ENCODE measurements at places on chromosomes 7 and 10.

DNA sequence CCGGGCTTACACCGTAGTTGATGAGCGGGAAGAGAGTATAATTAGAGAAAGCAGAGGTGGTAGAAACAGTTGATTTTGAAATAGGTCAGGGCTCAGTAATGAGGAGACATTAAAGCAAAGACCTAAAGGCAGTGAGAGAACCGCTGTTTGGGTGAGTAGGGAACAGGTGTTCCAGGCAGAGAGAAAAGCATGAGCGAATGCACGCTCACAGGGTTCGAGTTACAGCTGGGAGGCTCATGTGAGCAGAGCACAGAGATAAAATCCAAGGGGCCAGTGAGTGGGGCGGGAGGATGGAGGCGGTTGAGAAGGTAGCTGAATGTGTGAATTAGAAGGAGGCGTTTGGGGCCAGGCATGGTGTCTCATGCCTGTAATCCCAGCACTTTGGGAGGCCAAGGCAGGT is 39.9 kb downstream of the APBB1IP start:
- DNase-seq: no peak

DNA sequence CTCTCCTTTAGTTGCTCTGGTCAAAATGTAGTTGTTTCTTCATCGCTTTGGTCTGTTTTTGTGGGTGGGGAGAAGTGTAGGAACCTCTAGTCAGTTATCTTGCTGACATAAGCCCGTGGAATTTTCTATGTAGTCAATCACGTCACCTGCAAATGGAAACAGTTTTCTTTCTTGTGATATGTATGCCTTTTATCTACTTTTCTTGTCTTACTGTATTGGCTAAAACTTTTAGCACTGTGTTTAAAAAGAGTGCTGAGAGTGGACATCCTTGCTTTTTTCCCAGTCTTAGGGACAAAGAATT is 42.3 kb downstream of the AKR1E2 start:
- DNase-seq: no peak

GRCh38 chr7:46492466-46492865 is 571.4 kb upstream of the IGFBP3 start:
- DNase-seq: no peak

GRCh38 chr10:26806557-26806956 is 54.2 kb downstream of the ABI1 start:
- no peak for DNase-seq

DNA sequence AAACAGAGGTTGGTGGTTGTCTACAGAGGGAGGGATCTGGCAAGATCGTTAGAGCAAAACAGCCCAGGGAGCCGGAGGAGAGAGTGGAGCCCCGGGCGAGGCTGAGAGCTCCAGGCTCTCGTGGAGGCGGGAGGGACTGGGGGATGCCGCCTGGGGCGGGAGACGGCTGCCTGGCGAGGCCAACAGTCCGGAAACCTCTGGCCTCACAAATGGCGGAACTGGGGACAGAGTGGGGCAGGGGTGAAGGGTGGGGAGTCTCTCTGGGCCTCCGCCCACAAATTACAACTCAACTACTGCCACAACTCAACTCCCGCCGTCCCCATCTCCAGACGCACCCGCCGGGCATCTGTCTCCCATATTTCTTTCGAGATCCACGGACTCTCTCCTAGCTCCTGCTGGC is 47.7 kb downstream of the CLEC2L start:
- no peak for DNase-seq

GRCh38 chr10:71089162-71089561 is 123.2 kb upstream of the UNC5B start:
- DNase-seq: no peak

GRCh38 chr10:3485057-3485686 is 299.8 kb downstream of the KLF6 start:
- no peak for DNase-seq

DNA sequence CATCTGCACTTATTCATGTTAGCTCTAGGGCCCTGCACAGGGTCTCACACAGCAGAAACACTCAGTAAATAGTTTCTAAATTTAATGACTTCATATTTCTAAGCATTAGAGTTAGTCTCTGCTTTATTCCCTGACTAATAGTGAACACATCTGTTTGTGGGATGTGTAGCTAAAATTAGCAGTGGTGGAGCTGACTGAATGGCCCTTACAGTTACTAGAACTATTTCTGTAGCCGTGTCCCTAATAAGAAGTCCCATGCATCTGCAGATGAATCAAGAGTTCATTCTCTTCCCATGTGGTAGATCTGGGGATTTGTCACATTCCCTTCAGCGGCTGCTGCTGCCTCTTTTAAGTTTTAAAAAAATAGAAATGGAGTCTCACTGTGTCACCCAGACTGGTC is 11.7 kb downstream of the MAP3K8 start:
- DNase-seq: peak; percentile 18

GRCh38 chr7:153432063-153432462 is 620.1 kb upstream of the DPP6 start:
- no peak for DNase-seq

- DNase-seq: peak; percentile 44
Observed at GRCh38 chr7:620056-620455, 100.4 kb upstream of the PDGFA start.

DNA sequence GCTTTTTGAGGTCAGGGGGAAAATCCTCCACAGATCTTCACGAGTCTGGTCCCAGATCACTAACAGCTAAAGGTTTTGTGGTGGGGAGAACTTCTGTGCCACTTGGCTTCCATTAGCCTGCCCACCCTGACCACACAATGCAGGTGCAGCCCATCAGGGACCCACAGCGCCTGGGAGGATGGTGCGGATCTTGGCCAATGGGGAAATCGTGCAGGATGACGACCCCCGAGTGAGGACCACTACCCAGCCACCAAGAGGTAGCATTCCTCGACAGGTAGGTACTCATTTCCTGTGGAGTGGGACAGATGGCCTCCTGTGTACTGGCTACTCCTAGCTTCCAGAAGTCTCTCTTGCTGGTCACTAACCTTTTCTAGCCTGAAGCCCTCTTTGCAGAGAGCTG is 1.5 kb downstream of the FAM241B start:
- DNase-seq: no peak

GRCh38 chr7:4549681-4550080 is 132.4 kb upstream of the FOXK1 start:
- no peak for DNase-seq

DNA sequence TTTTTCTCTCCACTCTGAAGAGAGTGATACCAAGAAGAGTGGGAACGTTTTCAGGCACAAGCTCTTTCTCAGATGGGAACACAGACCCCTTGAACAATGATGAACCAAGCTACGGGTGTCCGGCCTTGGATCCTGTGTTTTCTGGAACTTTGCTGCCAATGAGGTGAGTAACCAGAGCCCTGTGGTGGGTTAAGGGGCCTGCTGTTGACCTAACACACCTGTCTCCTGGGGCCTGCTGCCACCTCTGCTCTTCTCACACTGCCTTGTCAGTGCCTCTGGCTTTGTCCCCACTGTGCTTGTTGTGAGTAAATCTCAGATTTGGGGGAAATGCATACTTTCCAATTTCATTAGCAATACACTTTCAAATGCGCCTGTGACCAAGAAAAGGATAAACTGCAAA is 1.4 kb upstream of the PKD1L1 start:
- no peak for DNase-seq

- no peak for DNase-seq
Observed at GRCh38 chr10:21401196-21401595, 124.3 kb downstream of the SKIDA1 start.

DNA sequence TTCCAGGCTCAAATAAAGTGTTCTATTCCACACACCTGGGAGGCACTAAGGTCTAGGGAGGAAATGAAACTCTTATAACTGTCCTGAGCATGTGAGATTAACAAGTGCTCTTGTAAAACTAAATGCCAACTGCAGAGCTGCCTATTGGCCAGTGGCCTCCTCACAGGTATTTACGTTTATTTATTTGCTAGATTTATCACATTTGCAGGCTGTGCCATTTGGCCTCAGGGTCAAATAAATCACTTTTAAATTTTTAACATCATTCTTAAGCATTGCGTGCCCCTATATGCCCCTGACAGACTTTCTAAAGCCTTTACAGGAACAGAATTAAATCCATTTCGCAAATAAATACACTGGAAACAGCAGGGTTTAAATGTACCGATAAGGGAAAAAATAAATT is 381.8 kb upstream of the NFE2L3 start:
- DNase-seq: no peak

DNA sequence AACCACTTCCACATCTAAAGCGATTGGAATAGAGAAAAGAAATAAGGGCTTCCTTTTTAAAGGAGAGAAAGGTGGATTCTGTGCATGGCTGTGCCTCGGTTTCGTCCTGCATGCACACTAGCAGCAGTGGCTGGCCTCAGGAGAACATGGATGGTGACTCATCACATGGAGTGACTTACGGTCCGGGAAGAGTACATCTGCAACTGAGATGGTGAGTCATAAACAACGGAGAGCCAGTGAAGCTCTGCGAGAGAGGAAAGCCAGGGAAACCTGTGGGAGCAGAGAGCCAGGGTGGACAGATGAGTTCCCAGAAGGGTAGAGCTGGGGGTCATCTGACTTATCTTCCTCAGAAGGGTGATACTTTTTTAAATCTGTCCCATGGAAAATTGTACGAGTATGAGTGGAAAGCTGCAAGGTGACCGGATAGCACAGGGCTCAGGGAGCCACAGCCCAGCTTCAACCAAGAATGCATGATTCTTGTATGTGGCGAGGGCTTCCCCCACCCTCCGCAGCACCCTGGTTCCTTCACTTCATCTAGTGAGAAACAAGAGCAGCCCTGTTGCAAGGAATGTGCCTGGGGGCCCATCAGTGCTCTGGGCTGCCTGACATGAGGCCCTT is 259.1 kb downstream of the KLF6 start:
- DNase-seq: peak; percentile 89

GRCh38 chr10:110222641-110223297 is 15.4 kb downstream of the MXI1 start:
- DNase-seq: no peak

DNA sequence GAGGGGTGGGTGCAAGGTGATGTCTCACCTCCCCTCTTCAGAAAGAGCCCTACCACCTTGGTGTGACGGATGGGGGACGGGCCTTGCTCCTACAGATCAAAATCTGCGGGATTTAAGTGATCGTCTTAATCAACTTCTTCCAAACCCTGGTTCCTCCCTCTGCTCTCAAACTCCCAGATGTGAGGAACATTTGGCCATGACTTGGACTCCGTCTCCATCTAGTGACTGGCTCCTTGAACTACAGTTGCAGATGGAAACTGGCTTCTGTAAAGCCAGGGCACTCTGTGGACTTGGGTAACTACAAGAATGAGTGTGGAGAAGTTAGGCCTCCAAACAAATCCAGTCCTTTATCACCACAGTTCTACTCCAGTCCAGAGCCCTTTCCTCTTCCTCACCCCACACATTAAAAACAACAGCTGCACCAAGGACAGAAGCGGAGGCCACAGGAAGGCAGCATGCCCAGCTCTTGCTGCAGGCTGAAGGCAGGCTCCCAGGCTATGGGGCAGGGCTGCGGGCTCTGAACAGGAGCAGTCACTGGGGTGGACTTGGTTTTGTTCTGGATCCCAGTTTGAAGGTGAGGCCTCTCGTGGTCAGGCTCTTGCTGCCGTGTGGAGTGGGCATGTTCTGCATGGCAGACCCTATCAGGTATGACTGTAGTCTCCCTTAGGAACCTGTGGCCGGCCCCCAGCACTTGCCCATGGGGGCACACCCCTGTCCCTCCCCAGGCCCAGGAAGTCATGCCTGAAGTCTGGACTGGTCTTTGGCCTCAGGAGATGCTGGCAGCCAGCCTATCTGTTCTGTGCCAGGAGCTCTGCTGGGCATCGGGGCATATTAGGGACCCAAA is 79.4 kb downstream of the VWC2 start:
- peak; percentile 59 for DNase-seq

DNA sequence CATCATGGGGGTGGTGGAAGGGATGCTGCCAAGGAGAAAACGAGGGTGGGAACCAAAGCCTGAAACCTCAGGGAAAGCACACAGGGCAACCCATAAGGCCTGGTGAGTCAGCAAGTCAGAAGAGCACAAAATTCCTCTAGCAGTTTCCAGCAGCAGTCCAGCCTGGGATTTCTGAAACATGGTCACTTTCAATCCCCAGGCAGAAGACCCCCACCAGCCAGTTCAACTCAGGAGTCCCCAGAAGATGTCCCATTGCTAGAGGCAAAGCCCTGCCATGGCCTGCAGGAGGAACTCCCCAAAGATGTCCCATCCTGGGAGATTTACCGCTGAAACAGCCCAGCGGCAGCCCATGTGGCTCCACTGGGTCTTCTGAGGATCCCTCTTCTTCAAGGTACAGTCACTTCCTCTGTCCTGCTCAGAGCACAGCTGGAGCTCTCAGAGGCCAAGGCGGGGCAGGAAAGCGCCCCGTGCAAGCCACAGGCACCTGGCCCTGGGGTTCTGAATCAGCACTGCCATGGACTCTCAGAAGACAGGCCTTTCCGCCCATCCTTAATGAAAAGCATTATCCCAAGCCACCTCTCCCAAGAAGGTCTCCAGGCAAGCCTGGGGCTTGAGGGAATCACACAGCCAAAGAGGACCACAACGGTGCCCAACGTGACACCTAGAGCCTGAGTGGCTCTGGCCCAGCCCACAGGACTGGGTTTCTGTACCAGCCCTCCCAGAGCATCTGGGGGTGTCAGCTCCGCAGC is 196.9 kb downstream of the GRID1 start:
- DNase-seq: no peak

GRCh38 chr10:75904499-75905283 is 473.3 kb downstream of the LRMDA start:
- no peak for DNase-seq

- DNase-seq: no peak
Observed at GRCh38 chr10:13268841-13269240, 31.0 kb downstream of the PHYH start.

- DNase-seq: no peak
Observed at GRCh38 chr10:30103595-30104320, 44.4 kb upstream of the JCAD start.

DNA sequence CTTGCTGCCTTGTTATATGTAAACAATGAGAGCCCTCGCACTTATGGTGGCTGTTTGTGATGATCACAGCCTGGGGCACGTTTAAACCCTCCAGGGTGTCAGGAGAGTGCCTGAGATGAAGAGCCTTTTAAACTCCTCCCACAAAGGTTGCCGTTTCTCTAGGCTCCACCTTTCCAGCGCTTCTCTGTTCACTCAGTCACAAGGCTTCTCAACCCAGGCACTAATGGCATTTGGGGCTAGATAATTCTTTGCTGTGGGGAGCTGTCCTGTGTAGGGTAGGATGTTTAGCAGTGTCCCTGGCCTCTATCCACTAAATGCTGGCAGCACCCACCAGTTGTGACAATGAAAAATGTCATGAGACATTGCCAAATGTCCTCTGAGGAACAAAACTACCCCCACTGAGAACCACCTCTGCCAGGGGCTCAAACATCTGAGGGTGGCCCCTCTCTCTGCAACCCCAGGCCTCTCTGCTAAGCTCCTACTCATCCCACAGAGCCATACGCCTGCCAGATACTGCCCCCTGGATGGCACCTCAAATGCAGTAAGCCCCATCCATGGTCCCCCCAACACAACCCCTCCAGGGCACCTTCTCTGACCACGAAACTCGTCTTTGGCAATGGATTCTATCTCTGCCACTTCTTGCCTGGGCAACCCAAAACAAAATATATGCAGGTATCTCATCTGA is 144.3 kb upstream of the ZMIZ1 start:
- DNase-seq: no peak
